ENCODE measurements at places on chromosomes 4 and X.

DNA sequence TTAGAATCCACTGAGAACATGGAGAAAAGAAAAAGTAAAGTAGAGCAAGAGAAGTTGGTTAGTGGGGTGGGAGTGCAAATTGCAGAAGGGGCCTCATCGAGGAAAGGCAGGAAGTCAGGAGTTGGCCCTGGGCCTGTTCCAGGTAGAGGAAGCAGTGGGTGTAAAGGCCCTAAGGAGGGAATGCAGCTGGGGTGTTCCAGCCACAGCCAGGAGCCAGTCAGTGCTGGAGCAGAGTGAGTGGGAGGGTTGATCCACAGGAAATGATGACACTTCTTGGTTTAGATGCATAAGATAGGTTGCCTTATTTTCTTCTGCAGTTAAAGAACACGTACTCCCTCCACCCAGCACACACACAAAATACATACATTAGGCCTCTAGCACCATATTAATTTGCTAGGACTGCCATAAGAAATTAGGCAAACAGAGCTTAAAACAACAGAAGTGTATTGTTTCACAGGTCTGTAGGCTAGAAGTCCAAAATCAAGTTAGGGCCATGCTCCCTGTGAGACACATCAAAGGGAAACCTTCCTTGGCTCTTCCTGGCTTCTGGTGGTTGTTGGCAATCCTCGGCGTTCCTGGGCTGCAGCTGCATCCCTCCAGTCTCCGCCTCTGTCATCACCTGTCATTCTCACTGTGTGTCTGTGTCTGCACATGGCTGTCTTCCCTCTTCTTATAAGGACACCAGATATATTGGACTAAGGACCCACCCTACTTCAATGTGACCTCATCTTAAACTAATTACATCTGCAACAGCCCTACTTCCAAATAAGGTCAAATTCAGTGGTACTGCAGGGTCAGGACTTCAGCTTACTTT lies 205.9 kb downstream of the AASDH start:
- DNase-seq, result no peak

DNA sequence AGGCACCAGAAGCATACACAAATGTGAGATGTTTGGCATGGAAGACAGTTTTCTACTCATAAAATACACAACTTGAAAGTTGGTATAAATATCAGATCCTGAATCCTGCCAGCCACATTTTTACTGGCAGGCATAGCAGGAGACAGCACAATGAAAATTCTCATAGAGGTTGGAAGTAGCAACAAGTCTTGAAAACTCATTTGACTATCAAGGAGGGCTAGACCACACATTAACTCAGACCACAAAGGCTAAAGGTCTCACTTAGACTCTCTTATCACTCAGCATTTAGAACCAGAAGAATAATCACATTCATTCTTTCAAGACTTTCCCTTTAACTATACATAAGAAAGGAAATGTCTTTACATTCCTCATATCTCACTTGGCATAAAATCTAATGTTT lies 56.5 kb downstream of the SORBS2 start:
- DNase-seq, result no peak

DNA sequence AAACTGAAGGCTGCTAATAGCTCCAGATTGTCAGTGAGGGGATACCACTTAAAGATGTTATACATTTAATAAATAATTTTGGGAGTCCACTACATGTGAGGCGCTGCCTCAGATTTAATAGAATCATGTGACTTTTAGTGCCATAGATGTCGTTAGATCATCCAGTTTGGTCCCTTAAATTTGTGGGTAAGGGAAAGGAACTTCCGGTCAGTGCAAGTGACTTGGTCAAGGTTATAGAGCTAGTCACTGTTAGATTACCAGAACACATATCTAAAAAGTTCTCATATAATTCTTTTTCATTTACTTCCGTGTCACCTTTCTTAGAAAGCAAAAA lies 529 bp upstream of the UBA6 start:
- no peak for DNase-seq

GRCh38 chr4:165379678-165380064 lies 863 bp downstream of the CPE start:
- DNase-seq, result peak; percentile 10

DNA sequence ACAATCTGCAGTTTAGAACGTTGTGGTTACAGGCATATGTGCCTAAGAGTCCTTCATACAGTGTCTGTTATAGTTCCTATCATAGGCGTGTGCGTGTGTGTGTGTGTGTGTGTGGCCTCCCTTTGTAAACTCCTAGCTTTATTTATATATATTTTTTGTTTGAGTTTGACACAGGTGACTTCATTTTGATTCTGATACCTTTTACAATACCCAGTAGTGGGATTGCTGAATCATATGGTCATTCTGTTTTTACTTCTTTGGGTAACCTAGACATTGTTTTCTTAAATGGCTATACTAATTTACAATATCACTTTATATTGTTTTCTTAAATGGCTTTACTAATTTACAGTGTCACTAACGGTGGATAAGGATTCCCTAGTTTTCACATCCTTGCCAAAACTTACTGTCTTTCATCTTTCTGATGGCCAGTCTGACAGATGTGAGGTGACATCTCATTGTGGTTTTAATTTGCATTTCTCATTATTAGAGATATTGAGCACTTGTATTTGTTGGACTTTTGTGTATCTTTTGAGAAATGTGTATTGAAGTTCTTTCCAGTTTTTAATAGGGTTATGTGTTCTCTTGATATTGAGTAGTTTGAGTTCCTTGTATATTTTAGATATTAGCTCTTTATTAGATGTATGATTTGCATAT lies 211.1 kb upstream of the NUDT6 start:
- no peak for DNase-seq

DNA sequence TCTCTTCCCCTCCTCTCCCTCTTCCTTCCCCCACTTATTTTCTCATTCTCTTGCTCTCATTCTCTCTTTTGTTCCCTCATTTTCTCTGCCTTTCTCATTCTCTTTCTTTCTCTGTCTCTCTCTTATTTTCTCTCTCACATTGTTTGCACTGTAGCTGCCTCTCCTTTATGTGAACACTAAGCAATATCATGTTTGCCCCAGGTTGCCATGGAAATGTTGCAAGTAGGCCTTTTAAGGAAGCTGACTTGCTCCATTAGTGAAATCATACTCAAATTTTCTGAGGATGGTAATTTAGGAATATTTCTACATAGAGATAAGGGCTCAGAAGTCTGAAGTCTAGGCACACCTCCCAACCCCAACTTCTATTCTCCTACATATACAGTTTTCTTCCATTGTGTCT lies 130.1 kb downstream of the EDA start:
- no peak for DNase-seq

DNA sequence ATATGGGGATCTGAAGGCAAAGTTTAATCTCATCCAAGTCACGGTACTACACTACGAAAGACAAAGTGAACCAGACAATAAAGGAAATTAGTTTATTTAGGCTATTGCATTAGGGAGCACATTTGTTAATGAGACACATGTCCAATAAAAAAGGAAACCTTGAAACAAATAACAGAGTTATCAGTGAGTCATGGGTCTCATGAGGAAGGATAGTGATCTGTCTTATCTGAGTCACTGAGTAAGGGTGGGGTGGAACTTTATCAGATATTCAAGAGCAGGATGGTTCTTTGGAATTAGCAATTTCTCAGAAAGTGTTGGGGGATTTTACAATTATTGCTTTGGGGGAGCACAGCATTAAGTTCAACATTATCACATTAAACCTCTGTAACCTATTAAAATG lies 188.9 kb upstream of the IL1RAPL1 start:
- DNase-seq, result no peak

GRCh38 chrX:6184900-6185515 lies 43.7 kb downstream of the NLGN4X start:
- no peak for DNase-seq

GRCh38 chr4:24730256-24731001 lies 64.9 kb upstream of the SOD3 start:
- DNase-seq, result peak; percentile 47

GRCh38 chr4:107458194-107458593 lies 261.8 kb downstream of the PAPSS1 start:
- DNase-seq, result no peak

GRCh38 chr4:143097751-143098150 lies 87.0 kb upstream of the USP38 start:
- DNase-seq, result no peak
